Stimulated activated CD4-positive, alpha-beta T cell treated with anti-CD3 and anti-CD28 coated beads, Interleukin-1b, Interleukin-23, amount 100 ng/mL, for 4 hours (primary cell): ENCODE measurements at places on chromosomes 7 and 10.

GRCh38 chr7:131562941-131563340 lies 6.5 kb upstream of the PODXL start:
- no peak for DNase-seq

DNA sequence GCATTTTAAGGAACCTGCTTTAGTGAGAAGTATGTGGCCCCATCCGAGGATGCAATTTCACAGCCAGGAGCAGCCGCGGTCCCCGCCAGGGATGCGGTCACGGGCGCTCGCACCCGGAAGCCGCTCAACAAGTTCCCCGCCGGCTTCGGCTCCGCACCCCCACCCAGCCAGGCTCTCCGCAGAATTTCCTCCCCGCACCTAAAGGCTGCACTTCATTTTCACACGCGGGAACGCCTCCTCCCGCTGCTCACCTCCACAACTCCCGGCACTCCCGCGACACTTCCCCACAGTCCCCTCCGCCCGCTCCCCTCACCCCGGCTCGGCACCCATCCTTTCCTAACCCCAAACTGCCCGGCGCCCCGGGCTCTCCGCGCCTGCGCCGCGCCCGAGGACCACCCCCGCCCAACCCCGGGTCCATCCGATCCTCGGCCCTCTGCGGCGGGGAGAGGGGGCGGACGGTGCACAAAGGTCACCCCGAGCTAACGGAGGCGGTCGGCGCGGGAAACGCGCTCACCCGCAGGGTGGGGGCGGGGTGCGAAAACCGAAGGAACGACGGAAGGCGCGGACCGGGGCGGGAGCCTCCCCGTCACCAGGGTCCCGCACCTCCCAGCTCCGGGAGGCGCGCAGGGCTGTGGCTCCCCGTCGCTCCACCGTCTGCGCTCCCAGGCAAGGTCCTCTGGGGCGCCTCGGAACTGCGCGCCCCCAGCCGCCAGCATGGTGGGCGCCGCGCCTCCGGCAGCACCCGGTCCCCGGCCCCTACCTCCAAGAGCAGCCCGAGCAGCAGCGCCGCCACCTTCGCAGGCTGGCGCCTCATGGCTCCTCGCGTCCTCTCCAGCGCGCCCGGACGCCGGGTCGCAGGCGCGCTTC lies 558 bp downstream of the VOPP1 start:
- no peak for DNase-seq

- DNase-seq = no peak
These were observed 7.8 kb downstream of the TES start for GRCh38 chr7:116218051-116218645.

DNA sequence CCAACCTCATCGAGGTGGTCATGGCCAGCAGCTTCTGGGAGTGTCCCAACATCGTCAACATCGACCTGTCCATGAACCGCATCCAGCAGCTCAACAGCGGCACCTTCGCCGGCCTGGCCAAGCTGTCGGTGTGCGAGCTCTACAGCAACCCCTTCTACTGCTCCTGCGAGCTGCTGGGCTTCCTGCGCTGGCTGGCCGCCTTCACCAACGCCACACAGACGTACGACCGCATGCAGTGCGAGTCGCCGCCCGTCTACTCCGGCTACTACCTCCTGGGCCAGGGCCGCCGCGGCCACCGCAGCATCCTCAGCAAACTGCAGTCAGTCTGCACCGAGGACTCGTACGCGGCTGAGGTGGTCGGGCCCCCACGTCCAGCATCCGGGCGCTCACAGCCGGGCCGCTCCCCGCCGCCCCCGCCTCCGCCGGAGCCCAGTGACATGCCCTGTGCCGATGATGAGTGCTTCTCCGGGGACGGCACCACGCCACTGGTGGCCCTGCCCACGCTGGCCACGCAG lies 75.0 kb downstream of the ELFN1 start:
- no peak for DNase-seq

GRCh38 chr7:150378115-150378852 lies 846 bp upstream of the ZNF775 start:
- DNase-seq = no peak

- DNase-seq = no peak
These were observed 340.0 kb downstream of the ELMO1 start for GRCh38 chr7:37108615-37109014.

DNA sequence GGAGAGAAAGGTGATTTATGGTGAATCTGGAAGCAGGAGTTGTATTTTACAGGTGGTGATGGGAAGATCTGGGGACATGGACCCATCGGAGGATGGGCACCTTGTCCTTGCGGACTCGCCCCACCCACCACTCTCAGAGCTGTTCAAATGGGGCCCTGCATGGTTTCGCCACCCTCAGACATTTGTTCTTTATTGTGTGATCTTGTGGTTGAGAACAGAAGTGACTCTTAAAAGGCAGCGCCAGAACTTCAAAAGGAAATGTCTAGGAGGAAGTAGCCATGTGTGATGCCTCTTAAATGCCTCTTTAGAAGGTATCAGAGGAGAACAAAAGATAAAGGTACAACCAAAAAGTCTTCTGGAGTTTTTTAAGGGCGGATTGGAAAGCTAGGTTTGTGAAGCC lies 205.7 kb downstream of the KIAA1217 start:
- no peak for DNase-seq

DNA sequence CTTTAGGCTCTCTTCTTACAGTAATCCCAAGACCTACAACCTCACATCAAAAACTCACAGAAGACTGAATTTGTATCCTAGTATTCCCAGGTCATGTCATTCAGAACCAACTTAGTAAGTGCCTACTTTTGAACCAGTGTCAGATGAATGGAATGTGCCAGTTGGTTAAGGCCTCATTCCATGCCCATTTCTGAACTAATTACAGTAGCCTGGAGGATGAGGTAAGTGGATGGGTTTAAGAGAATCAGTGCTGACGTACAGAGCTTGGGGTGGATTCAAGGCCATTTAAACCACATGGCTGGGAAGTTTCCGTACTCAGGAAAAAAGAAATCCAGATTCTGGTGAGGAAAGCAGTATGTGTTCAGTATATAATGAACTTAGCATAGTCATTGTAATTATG lies 21.9 kb upstream of the FOXP2 start:
- DNase-seq = no peak

DNA sequence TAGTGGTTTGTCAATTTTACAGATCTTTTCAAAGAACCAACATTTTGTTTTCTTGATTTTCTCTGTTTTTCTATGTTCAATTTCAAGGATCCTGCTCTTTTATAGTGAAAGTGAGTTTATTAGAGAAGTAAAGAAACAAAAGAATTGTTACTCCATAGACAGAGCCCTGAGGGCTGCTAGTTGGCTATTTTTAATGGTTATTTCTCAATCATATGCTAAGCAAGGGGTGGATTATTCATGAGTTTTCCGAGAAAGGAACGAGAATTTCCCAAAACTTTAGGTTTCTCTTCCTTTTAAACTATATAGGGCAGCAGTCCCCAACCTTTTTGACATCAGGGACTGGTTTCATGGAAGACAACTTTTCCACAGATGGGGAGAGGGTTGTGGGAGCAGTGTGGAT lies 165.0 kb downstream of the CCSER2 start:
- DNase-seq = no peak

GRCh38 chr10:100182908-100183307 lies 2.9 kb downstream of the ERLIN1 start:
- no peak for DNase-seq

GRCh38 chr7:64886956-64887545 lies 16.0 kb upstream of the ZNF273 start:
- no peak for DNase-seq

DNA sequence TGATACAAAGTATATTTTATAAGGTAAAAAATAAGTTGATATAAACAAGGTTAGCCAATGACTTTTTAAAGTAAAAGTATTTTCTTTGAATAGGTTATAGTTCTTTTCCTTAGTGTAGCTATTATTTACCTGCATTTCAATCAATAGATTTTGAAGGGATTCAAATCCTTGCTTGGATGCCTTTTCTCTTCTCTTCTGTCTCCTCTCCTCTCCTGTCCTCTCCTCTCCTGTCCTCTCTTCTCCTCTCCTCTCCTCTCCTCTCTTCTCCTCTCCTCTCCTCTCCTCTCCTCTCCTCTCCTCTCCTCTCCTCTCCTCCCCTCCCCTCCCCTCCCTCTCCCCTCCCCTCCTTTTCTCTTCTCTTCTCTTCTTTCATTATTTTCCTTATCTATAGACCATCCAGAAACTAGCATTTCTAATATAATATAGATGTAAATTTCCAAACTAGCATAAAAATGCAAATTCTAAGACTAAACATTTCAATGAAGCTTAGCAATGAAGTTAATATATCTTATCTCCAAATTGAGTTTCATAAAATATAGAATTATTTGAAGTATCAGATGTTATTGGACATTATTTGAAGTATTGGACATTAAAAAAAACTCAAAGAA lies 60.5 kb upstream of the PRKCQ start:
- DNase-seq = no peak

DNA sequence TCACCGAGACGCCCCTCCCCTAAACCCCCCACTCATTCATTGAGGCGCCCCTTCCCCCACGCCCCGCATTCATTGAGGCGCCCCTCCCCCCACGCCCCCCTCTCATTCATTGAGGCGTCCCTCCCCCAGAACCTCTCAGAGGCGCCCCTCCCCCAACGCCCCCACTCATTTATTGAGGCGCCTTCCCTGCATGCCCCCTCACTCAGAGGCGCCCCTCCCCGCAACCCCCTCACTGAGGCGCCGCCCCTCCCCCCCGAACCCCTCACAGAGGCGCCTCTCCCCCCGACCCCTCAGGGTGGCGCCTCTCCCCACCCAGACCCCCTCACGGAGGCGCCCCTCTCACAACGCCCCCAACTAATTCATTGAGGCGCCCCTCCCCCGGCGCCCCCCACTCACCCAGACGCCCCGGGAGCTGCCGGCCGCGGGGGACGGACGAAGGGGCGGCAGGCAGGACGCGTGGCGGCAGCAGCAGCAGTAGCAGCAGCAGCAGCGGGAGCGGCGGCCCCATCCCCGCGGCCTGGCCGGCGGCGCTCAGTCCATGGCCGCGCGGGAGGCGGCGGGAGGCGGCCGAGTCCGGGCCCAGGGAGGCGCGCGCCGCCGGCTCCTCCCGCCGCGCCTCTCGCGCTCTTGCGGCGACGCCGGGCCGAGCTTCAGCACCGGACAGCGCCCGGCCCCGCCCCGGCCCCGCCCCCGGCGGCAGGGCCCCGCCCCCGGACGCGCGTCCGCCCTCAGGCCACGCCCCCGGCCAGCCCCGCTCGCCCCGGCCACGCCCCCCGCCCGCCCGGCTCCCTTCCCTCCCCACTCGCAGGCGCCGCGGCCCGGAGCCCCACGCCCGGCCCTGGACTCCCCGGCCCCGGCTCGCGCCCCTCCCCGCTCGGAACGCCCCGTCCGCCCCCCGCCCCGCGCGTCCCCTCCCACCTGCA lies at the start of gene PTPRN2:
TSS of gene PTPRN2 (minus strand) at position 662 of the 923 bp plus-strand sequence.
- peak; percentile 65 for DNase-seq

GRCh38 chr7:141884539-141885225 lies 31.5 kb upstream of the OR9A4 start:
- no peak for DNase-seq

- no peak for DNase-seq
These were observed 65.8 kb upstream of the EMX2 start for GRCh38 chr10:117476716-117477115.

- DNase-seq = no peak
These were observed 41.1 kb upstream of the FAM133B start for GRCh38 chr7:92631067-92631849.

GRCh38 chr7:101854084-101854865 lies 36.8 kb downstream of the CUX1 start:
- no peak for DNase-seq

- no peak for DNase-seq
These were observed 17.2 kb upstream of the C10orf53 start for GRCh38 chr10:49662169-49662830.

DNA sequence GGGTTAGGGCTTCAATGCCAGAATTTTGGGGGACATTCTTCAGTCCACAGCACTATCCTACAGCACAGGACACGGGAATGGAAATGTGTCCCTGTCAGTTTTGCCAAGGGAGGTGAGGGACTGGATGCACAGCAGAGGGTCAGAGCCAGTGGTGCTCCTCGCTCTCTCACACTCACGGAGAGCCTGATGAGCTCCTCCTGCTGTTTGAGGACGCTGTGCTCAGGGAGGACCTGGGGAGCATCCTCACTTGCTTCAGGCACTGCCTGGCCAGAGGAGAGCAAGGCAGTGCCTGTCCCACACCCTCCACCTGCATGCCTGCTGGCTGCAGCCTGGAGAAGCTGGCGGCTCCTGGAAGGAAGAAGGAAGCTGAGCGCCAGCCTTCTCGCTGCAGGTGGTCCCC lies 58.6 kb downstream of the RAMP3 start:
- DNase-seq = no peak

- DNase-seq = no peak
These were observed 193.7 kb downstream of the ADARB2 start for GRCh38 chr10:1543596-1543995.

DNA sequence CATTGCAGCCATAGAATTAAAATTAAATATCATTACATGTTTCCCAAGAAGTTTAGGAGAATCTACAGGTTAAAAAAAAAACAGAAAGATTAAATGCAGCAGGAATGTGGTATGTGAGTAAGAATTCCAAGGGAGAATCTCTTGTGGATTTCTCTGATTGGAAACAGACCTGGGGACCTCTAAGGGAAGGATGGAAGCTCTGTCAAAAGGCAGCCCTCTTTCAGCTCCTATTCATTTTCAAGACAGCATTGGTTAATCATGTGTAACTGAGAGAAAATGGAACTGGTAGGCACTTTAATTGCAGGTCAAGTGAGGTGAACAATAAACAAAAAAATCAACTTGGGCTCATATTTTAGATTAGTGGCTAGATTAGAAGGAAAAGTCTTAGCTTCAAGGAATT lies 81.4 kb upstream of the MTPN start:
- no peak for DNase-seq

- no peak for DNase-seq
These were observed 45.6 kb upstream of the SGCE start for GRCh38 chr7:94701555-94701973.

DNA sequence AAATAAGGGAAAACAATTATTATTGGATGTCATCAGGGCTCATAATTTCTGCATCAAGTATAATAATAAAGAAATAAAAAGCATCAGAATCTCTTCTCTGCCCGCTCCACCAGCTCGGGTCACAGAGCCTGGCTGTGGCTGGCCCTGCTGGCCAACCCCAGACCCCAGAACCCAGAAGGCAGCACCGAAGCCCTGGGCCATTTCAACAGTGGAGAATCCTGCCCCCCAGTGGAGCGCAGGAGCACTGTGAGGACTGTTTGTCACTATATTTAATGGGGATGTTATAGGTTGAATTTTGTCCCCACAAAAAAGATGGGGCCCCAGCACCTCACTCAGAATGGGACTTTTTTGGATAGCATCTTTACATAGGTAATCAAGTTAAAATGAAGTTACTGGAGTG lies 27.3 kb downstream of the DENND11 start:
- DNase-seq = no peak

GRCh38 chr7:135718794-135719437 lies 9.1 kb downstream of the SLC13A4 start:
- DNase-seq = no peak

GRCh38 chr10:116510565-116510964 lies 35.2 kb upstream of the PNLIP start:
- DNase-seq = no peak

GRCh38 chr10:101888251-101888949 lies 44.8 kb upstream of the KCNIP2 start:
- no peak for DNase-seq

GRCh38 chr10:115674496-115674895 lies 581.3 kb downstream of the ATRNL1 start:
- no peak for DNase-seq
